ENCODE measurements at places on chromosomes 3 and 15. TPM values are rescaled to one million over a fixed set of nuclear protein-coding genes. Genes with fewer than 3 reads are reported as not detected.
A peak's percentile ranks its signal among the peaks of the same experiment; 100 is the strongest.

DNA sequence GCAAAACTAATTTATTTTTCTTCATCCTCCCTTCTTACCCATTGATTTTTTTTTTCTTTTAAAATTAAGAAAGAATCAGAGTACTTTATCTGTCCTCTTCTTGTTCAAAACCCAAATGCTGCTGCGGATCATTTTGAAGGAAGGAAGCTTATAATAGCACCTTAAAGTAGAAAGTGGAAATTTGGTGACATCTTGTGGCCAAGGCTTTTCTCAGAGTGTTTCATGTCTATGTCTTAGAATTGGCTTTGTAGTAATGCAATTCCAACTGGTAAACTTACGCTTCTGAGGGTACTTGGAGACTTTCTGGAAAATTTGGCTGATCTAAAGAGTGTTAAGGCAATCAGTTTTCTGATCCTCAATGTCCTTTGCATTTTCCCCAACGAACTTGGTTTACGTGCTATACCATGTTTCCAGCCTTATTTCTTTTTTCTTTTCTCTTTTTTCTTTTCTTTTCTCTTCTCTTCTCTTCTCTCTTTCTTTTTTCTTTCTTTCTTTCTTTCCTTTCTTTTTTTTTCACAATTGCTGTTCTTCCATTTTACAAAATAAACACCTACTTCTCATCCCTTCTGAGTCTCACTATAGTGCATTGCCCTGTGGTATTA, 30.7 kb downstream of the C3orf38 start:
- peak; percentile 6 for DNase-seq
- H3K36me3 ChIP-seq: no peaks in the 10 kb centered on the region
- H3K27ac ChIP-seq: no peak overlapping the region
- H3K27me3 ChIP-seq: no peaks in the 10 kb centered on the region

SKOR1 gene
- 0.09 TPM for total RNA-seq

- H3K4me3 ChIP-seq: no peak overlapping the region
- no peak overlapping the region for H3K27ac ChIP-seq
- DNase-seq: no peak
- no peaks in the 10 kb centered on the region for H3K27me3 ChIP-seq
- H3K4me1 ChIP-seq: no peaks in the 10 kb centered on the region
Measured at GRCh38 chr3:187257992-187258692, 33.4 kb downstream of the MASP1 start.

DNA sequence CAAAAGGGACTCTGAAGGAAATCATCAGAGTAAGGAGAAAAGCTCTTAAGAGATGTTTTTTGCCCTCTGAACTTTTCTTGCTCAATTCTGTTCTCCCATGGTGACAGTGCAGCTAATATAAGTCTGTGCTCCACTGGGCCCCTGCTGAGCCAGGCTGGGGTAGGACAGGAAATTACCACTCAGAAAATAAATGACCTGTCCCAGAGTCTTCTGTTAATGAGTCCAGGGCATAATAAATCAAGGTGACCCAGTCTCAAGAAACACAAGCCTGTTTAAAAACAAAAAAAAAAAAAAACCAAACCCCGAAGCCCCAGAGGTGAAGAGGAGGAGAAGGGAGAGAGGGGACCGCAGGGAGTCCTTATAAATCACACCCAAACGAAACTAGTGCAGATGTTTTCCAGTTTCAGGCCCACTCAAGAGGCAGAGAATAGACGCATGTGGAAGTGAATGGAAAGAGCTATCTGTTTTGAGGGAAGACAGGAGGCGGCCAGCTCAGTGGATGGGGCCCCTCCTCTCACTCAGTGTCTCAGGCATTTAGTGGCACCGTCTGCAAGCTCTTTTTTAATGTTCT, 59.8 kb upstream of the BOC start:
- H3K36me3 ChIP-seq: no peaks in the 10 kb centered on the region
- no peak overlapping the region for H3K4me3 ChIP-seq
- H3K4me1 ChIP-seq: peaks cover 33% of the 10 kb centered on the region
- no peak for DNase-seq
- H3K27ac ChIP-seq: no peak overlapping the region

MME gene
- total RNA-seq: 1.5 TPM

CTXND1 gene
- total RNA-seq: not detected

PLIN1 gene
- total RNA-seq: 0.07 TPM

DNA sequence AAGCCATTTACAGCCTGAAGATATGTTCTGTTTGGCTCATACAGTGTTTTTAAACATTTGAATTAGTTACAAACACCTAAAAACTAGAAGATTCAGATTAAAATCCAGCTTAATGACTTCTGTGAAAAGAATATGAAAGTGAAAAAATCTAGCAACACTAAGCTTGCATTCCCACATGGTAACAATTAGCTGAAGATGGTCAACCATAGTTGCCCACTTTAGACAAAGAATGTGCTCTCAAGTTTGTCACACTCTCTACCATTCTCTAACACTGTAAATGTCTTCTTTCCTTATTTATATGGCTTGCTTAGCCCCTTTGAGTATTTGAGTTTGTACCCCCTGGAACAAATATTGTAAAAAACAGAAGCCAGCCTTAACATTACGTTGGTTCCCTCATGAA, 32.7 kb downstream of the HDGFL3 start:
- H3K4me1 ChIP-seq: no peaks in the 10 kb centered on the region
- no peak overlapping the region for H3K27ac ChIP-seq
- no peak overlapping the region for H3K4me3 ChIP-seq
- DNase-seq: no peak
- H3K36me3 ChIP-seq: peaks cover 4% of the 10 kb centered on the region

DNA sequence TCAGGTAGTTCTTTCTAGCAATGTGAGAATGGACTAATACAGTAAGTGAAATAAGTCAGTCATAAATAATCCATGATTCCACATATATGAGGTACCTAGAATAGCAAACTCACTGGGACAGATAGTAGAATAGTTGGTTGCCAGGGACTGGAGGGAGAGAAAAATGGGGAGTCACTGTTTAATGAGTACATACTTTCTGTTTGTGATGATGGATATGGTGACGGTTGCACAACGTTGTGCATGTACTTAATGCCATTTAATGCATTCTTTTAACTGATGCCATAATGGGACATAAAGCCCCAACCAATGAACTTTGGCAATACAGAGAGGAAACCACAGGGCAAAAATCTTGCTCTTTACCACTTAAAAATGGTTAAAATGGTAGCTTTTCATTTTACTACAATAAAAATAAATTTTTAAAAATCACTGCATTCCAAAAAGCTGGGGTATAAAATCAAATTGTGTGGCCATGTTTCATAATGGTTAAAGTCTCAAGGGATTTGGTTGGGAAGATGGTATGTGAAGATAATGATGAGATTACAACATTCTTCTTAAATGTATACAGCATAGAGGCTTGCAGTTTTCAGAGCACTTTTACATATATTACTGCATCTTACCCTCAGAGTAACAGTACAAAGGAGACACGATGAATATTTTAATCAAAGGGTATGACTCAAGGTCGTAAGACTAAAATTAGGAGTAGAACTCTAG, 45.2 kb downstream of the ADAM10 start:
- no peak overlapping the region for H3K27ac ChIP-seq
- H3K4me3 ChIP-seq: no peak overlapping the region
- no peak for DNase-seq
- no peaks in the 10 kb centered on the region for H3K27me3 ChIP-seq

DNA sequence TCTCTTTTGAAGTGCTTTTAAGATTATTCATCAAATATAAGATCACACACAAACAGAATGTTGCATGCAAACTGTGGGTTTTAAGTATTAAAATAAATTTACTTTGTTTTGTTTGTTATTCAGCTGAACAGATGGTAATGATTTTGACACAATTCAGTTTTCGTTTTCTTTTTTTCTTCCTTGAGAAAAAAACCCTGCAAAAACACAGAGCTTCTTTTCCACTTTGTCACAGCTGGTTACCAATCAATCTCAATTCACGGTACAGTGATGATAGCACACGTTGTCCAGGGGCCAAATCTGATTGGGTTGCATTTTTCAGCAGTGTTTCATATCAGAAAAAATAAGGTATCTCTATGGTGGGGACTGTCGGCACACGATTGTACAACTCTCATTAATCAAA, 473.6 kb downstream of the ROBO2 start:
- H3K4me3 ChIP-seq: no peak overlapping the region
- DNase-seq: no peak
- peaks cover 3% of the 10 kb centered on the region for H3K4me1 ChIP-seq
- no peaks in the 10 kb centered on the region for H3K27me3 ChIP-seq

DNA sequence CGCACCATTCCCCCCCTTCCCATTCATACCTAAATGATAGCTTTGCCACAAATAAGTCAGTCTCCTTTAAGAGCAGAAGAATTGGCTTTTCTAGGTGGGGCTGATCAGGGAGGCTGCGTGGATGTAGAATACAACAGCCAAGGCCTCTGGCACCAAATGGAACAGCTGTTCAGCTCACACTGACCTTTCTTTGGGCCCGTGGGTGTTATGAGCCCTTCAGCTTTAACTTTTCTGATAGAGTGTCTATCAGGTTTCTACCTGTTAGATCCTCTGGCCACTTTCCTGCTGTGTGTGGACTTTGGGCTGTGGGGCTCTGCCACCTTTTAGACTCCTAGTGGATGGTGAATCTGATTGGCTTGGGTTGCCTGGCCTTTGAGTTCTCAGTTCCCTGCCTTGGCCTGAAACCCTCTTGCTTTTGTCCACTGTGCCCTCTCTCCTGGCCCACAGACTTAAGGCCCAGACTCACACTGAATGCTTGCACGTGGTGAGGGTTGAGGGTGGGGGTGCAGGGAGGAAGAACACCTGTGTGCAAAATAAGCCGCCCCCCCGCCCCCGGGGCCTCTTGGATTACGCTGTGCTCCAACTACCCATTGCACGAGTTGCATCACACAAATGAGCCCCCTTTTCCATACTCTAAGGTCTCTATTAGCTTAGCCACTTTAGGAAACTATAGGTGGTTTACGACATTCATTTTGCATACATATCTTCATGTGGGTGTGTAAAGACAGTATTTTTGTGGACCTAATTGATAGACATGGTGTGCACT, 1.3 kb upstream of the RFX7 start:
- H3K4me3 ChIP-seq: peak overlapping the region; percentile 81
- peaks cover 34% of the 10 kb centered on the region for H3K4me1 ChIP-seq
- H3K27me3 ChIP-seq: no peaks in the 10 kb centered on the region
- H3K27ac ChIP-seq: no peak overlapping the region
- H3K36me3 ChIP-seq: no peaks in the 10 kb centered on the region
- peak; percentile 24 for DNase-seq
